ENCODE measurements at places on chromosomes 7 and 10.

- DNase-seq, result no peak
Observed at GRCh38 chr7:1897861-1898627, 228.0 kb downstream of the ELFN1 start.

DNA sequence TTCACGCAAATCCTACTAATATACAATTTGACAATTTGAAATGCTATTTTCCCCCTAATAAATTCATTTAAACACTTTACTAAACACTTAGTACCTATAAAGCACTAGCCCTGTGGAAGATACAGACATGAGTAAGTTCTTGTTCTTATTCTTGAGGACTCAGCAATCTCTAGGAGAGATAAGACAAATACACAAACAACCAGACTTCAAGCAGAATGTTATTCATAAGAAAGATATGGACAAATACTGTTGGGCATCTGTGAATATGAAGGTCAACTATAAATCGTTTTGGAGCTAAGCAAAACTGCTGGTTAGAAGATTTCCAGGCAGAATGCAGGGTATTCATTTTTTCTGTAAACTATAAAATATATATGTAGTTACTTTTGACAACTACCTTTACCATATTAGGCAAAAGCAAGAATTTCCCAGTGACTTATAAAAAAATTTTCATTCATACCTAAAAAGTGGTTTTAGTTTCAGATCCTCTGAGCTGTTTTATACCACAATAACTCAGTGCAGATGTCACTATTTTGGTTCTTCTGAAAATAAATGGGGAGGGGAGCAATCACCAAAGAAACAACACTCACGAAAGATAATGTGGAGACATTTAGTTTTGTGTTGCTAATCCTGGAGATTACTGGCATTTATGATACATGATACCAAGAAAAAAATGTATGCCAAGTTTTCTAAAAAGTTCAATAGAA, 3.8 kb downstream of the VPS41 start:
- DNase-seq, result no peak

GRCh38 chr7:30595436-30596013, 847 bp downstream of the GARS1 start:
- no peak for DNase-seq

DNA sequence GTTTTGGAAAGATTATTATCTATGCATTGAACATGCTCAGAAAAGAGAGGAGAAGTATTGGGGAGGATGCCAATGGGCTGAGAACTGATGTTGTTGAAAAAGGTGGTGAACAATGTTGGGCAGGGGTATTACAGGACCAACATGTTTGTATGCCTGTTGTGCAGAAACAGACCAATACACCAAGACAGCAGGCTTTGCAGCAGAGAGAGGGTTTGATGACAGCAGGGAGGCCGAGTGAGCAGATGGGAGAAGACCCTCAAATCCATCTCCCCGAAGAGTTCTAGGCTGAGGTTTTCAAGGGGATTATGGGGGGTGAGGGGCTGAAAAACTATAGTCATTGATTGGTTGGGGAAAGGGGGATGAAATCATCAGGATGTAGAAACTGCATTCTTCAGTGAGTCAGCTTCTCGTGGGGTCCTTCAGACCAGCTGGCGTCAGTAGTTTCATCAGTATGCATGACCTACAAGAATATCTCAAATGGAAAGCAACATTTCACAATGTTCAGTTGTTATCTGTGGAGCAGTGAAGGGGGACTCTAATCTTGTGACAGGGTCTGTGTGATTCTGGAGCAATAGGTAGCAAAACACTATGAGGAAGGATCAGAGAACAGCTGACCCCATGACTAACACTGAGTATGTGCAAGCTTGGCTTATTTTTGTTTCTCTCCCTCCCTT, 167.8 kb downstream of the BAMBI start:
- DNase-seq, result no peak

GRCh38 chr10:31317652-31318381, 1.2 kb upstream of the ZEB1 start:
- DNase-seq, result no peak

DNA sequence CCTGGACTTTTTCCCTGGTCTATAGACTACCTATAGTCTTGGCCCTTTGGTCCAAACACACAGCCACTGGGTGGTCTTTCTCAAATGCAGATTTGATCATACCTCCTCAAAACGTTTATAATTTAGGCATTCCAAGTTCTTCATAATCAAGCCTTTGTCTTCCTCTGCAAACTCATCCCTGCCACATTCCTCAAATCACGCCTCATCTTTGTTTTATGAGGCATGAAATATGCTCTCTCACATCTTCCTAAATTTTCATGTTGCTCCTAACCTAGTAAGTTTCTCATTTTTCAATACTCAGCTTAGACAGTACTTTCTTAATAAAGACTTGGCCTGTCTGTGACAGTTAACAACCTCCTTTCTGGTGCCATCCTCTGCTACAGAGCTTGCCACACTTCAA, 10.9 kb upstream of the HERC4 start:
- DNase-seq, result no peak

DNA sequence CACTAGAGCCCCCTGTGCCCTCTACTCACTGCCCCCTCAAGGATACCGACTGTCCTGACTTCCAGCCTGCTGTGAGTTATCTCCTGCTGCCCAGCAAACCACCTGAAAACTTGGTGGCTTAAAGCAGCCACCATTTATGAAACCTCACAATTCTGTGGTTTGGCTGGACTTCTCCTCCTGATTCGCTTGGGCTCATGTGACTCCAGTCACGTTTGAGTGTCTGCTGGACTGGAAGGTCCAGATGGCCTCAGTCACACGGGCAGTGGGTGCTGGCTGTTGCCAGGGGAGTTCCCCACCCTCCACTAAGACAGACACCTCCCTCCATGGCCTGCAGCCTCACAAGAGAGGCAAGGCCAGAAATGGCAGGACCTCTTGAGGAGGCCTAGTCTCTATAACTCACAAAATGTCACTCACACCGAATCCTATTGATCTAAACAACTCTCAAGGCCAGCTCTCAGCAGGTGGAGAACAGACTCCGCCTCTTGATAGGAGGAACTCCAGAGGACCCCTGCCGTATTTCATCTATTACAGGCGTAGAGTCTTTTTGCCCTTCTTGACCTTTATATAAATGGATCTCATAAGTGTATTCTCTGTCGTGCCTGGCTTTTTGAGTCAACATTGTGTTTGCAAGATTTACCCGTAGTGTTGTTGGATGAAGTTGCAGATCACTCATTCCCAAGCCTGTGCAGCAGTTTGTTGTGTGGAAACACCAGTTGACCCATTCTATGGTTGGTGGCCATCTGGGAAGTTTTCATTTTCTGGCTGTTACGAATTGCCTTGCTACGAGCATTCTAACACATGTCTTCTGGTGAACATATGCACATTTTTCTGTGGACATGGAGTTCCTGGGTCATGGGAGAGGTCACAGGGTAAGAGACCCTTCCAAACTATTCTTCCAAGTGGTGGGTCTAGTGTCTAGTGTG, 48.3 kb downstream of the ZMIZ1 start:
- no peak for DNase-seq

- no peak for DNase-seq
Observed at GRCh38 chr7:738723-739454, 11.8 kb upstream of the PRKAR1B start.

- DNase-seq, result peak; percentile 71
Observed at GRCh38 chr10:63713191-63714144, 192.3 kb downstream of the REEP3 start.

- DNase-seq, result no peak
Observed at GRCh38 chr7:138868711-138869110, 70.7 kb upstream of the ATP6V0A4 start.

GRCh38 chr7:81264116-81264515, 345.3 kb upstream of the SEMA3C start:
- DNase-seq, result no peak

DNA sequence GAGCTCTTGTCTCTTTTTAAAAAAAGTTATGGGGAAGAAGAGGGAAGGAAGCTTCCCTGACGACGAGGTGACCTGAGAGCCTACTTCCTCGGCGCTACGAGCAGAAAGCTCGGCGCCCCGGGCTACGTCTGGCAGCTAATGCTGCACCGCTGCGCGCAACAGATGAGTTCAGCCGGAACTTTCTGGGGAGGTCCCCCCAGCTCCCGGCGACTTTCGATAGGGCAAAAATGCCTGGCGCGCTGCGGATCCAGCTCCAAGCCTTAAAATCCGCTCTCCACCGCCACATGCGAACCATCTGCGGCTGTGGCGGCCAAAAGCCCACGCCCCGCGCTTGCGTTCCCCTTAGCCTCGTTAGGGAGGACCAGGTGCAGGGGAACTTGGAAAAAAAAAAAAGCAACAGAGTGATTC, 621 bp downstream of the P4HA1 start:
- no peak for DNase-seq

- DNase-seq, result no peak
Observed at GRCh38 chr7:130741331-130741995, 7.5 kb upstream of the KLF14 start.

DNA sequence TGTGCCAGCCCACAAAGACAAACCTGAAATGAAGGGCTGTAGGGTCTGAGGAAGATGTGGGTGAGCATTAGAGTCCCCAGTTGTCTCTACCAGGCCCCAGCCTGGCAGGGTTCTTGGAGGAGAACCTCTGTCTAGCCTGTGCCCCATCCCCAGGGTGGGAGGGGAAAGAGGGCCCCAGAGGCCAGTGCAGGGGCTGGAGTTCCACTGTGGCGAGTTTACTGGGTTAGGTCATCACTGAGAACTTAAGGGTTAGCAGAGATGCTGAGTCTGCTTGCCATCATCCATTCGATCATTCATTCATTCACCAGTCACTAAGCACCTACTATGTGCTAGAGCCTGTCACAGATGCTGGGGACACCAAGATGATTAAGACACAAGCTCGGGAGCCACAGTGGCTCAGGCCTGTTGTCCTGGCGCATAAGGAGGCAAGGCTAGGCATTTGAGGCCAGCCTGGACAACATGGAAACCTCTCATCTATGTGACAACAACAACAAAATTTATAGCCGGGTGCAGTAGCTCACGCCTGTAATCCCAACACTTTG, 2.6 kb downstream of the ANKRD2 start:
- no peak for DNase-seq

- no peak for DNase-seq
Observed at GRCh38 chr7:136194878-136195277, 217.7 kb upstream of the MTPN start.

DNA sequence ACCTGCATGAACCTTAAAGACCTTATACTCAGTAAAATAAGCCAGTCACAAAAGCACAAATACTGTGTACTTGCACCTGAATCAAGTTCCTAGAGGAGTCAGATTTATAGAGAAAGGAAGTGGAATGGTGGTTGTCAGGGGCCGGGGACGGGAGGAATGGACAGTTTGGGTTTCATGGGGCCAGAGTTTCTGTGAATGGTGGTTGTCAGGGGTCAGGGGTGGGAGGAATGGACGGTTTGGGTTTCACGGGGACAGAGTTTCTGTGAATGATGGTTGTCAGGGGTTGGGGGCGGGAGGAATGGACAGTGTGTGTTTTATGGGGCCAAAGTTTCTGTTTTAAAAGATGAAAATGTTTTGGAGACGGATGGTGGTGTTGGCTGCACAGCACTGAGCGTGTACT, 260.0 kb upstream of the MKI67 start:
- DNase-seq, result no peak

DNA sequence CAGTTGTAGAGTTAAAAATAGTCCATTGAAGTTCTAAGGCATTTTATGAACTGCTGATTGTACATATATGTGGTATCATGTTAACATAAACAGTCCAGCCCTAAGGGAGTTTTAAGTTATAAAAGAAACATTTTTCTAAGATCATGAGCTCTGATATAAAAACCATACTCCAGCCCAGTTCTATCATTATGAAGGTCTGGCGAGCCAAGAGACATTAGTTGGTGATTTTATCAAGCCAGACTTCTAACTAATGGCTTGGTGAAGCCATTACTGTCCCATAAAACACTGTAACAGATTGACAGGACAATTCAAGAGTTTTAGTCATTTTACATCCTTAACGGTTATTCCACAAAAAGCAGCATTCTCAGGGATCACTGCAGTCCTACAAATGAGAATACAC, 221.6 kb downstream of the RNLS start:
- DNase-seq, result no peak

DNA sequence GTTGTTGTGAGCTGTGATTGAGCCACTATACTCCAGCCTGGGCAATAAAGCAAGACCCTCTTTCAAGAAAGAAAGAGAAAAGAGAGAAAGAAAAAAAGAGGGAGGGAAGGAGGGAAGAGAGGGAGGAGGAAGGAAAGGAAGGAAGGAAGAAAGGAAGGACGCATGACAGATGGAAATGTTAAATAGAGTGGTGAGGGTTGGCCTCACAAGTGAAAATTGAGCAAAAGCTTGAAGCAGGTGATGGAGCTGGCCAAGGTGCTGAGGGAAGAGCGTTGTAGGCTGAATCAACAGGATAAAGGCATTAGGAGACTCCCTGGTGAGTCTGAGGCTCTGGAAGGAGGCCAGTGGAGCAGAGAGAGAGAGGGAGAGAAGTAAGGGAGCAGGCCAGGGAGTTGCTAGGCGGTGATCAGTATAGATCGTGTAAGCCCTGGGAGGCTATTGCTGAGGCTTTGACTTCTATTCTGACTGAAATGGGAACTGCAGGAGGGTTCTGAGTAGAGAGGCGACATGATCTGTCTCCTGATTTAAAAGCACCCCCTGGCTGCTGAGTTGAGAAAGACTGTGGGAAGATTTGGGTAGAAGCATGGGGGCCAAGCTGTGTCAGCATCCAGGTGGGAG, 26.5 kb upstream of the TMEM248 start:
- no peak for DNase-seq

- DNase-seq, result no peak
Observed at GRCh38 chr10:14350006-14350405, 19.3 kb upstream of the FRMD4A start.

- DNase-seq, result peak; percentile 35
Observed at GRCh38 chr7:21028599-21028998, 241.9 kb upstream of the SP8 start.

GRCh38 chr7:45923290-45923689, 2.2 kb upstream of the IGFBP3 start:
- no peak for DNase-seq

GRCh38 chr7:71229699-71230098, 97.8 kb downstream of the GALNT17 start:
- no peak for DNase-seq

GRCh38 chr10:12643279-12643678, 293.9 kb downstream of the CAMK1D start:
- no peak for DNase-seq

DNA sequence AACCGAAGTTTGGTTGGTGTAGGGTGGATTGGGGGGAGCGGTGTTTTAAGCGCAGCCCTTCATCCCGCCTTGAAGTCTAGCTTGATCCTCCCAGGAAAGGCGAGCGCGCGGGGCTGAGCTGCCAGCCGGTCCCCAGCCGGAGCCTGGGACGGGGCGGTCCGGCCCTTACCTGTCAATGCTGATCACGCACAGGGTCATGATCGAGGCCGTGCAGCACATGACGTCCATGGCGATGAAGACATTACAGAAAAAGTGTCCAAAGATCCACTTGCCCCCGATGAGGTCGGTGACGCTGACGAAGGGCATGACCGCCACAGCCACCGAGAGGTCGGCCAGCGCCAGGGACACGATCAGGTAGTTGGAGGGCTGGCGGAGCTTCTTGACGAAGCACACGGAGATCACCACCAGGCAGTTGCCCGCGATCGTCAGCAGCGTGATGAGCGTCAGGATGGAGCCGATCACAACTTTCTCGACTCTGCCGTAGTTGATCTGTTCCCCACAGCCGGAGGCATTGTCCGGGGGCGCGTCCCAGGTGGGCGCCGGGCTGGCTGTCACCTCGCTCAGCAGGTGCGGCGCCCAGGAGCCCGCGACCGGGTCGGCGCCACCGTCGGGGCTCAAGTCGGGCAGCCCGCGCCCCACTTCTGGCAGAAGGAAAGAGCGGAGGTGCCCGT, 740 bp downstream of the HTR7 start:
- DNase-seq, result no peak

GRCh38 chr10:123027861-123028260, 19.1 kb downstream of the ACADSB start:
- no peak for DNase-seq

GRCh38 chr10:28858646-28859045, 181.3 kb downstream of the BAMBI start:
- no peak for DNase-seq
